ENCODE measurements at places on chromosomes 13 and 19.

DNA sequence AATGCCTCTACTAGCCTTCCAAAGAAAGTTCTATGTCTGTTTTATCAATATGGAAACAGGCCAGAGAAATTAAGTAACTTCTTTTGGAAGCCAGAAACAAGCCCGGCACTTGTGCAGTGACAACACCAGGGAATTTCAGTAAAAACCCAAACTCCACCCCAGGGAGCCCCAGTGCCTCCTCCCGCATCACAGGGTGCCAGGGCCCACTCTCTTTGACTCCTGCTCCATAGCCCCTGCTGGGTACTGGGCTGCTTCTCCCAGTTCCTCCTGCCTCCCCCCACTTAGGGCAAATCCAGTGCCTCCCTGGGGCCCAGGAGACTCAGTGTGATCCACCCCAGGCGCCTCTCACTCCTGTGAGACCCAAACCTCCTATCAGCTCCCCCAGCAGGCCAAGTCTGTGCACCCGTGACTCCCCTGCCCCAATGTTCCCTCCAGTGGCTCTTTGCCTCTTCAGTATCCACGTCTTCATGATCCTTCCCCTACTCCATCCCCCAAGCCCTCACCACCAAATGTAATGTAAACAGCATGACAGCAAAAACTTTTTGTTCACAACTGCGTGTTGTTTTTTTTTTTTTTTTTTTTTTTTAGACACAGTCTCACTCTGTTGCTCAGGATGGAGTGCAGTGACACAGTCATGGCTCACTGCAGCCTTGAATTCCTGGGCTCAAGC lies 2.3 kb upstream of the FFAR3 start:
- no peak for DNase-seq

GRCh38 chr13:20383058-20383457 lies 142.6 kb downstream of the CRYL1 start:
- no peak for DNase-seq

DNA sequence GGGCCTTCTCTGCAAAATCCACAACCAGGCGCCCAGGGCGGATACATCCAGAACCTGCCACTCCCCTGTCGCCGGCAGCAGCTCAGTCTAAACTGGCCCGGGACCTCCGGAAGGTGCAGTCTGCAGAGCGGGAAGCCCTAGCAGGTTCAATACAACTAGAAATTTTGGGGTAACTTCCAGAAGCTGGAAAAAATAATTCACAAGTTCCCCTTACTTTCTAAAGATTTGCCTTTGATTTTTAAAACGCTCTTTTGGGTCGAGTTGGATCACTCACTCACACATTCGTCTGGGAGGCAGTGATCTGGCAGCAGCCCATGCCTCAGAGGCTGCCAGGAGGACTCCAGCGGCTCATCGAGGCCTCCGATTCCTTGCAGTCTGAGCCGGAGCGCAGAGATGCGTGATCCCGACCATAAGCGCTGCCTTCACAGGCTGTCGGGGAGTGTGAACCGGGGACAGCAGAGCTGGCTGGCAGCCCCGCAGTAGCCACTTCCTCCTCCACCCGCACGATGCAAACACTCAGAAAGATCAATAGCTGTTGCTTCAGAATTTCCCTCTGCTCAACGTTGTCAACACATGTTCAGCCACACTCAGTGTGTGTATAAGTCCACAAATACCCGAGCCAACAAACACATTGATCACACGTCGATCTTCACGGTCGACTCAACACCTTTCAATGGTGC lies 35.6 kb upstream of the ZNF507 start:
- DNase-seq: no peak

DNA sequence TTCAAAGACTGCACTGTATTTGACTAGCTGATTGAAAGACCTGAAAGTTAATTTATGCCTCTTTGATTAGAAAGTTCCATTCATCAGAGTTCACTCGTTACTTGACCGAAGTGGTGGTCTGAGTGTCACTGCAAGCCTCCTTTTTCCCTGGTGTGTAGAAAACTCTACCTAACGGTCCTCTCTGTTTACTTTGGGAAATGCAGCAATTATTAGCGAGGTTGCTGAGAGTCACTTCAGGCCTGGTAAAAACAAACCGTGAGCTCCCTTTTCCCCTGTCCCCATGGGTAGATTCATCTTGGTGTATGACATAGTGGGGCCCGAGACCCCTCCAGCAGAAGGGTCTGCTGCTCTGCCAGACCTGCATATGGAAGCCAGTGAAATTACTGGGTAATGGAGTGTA lies 126.8 kb upstream of the RNF113B start:
- DNase-seq: no peak

DNA sequence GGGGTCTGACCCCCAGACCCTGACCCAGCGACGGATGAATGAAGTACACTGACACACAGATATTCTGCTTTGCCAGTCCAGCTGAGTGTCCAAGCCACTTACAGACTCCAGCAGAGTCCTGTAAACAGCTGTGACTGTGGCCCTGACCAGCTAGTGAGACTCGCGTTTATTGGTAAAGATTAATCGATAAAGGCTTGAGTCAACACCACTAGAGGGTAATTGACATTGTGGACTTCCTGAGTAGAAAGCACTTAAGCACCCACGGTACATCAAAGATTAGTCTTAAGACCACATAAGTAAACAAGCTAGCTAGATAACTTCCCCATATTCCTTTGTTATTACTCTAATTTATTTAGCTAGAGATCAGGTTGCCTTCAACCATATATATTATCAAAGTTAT lies 146.0 kb downstream of the OXGR1 start:
- no peak for DNase-seq

- DNase-seq: no peak
Observed at GRCh38 chr19:31548941-31549340, 199.7 kb upstream of the TSHZ3 start.

DNA sequence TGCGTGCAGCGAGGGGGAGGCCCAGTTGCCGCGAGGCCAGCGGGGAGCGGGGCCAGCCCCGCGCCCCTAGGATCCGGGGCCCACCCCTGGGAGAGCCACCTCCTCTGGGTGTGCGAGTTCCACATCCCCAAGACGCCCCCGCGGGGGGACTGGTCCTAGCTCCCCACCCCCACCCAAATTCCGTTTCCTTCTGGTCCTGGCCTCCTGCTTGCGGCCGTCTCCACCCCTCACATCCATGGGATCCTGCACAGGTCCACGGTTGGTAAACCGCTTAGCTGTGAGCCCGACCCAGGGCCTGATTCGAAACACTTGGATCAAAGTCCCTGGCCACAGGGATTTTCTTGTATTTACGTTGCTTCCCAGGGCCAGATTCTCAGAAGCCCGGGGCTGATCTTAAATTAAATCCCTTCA lies 324 bp upstream of the FBXO17 start:
- DNase-seq: no peak
